BJ (cell line): ENCODE measurements at places on chromosomes 13 and 19. TPM values are rescaled to one million over a fixed set of nuclear protein-coding genes. Genes with fewer than 3 reads are reported as not detected.

Gene UBE2L5
- 0.31 TPM in 1 of 2 replicates, not detected in the other for polyA plus RNA-seq

Gene CHAF1A
- polyA plus RNA-seq: 6.3 and 11.4 TPM in 2 replicates

Gene ZIC5
- not detected in 2 replicates for polyA plus RNA-seq

Gene IL17D
- 0.47 and 0.48 TPM in 2 replicates for polyA plus RNA-seq

Gene RFX1
- 0.37 and 0.78 TPM in 2 replicates for polyA plus RNA-seq

Gene ZNF181
- polyA plus RNA-seq: 3.2 and 5.5 TPM in 2 replicates

Gene CGB1
- not detected in 2 replicates for polyA plus RNA-seq

Gene ZC3H4
- 3.3 and 4.3 TPM in 2 replicates for polyA plus RNA-seq

DNA sequence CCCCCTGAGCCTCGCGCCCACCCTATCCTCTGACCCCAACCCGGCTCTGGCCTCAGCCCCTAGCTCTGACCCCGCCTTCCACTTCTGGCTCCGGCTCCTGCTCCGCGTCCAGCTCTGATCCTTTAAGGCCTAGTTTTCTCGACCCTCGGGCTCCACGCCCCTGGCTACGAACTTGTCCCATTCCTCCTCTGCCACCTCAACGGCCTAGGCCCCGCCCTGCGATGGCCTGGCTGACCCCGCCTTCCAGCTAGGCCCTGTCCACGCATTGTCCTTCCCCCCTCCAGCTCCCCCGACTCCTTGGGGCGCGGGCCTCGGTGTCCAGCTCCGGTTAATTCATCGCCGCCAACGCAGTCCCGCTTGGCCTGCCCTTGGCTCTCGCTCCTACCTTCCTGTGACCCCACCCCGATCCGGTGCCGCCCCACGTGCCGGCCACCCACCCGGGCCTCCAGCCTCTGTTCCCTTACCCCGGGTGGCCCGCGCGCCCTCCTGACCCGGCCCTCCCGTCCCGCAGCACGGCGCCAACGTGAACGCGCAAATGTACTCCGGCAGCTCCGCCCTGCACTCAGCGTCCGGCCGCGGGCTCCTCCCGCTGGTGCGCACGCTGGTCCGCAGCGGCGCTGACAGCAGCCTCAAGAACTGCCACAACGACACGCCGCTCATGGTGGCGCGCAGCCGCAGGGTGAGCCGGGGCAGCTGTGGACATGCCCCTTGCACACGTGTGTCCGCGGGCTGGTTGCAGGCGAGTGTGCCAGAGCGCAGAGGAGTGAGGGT, 9.4 kb downstream of the BCL3 start:
- no peak for DNase-seq

GRCh38 chr19:6099033-6099432, 11.3 kb downstream of the RFX2 start:
- DNase-seq: no peak

DNA sequence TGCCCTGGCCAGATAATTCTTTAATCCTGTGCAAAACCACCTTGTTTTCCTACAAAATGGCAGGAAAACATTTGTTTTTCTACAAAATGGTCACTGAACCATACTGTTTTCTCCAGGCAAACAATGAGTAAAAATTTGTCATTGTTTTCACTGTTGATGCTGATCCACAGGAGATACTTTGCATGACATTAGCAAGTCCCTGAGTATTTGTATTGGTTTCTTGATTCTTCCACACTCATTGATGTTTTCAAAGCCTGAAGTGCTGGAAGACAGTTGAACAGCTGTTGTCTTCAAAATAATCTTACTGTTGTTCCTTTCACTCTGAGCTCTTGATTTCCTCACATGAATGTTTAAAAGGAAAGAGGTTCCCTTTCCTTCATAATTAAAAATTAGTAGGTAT, 123.1 kb upstream of the HTR2A start:
- no peak for DNase-seq

DNA sequence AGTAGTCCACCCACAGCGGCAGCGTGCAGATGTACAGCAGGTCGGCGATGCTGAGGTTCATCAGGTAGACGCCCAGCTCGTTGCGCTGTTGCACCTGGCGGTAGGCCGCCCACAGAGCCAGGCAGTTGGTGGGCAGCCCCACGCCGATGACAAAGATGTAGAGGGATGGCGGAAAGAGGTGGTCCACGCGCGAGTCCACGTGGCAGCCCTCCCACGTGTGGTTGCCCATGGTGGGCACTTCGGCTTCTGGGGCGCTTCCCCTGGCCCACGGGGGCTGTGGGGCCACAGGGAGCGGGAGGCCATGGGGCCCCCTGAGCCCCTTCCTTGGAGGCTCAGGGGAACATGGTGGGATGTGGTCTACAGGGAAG, 7.0 kb upstream of the OPA3 start:
- no peak for DNase-seq

- DNase-seq: no peak
Observed at GRCh38 chr13:43939086-43939485, 59.4 kb downstream of the LACC1 start.

DNA sequence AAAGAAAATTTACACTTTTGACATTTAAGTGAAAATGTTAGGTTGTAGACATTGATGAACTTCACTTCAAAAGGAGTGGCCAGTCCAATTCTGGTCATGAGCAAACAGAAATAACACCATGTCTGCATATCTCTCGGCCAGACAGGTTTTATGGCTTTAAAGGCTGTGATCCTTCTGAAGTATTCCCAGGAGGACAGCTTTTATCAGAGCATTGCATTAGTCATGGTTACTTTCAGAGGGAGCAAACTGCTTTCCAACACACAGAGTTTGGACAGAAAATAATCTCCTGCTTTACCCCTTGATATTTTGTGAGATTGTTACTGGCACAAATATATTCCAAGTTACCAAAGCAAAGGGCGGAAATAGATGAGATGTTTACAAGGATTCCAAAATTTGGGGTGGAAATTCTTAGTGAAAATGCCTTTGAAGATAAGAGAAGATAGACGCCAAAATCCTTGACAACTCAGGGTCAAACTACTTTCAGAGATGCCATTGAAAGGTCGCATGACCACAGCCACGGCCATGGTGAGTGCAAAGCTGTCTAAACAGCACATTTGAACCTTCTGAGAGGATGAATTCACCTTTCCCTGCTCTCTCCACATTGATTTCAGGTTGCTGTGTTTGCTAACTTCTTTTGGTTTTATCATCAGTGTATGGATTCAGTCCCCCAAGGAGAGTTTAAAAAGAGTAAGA, 584.5 kb upstream of the SGCG start:
- DNase-seq: no peak

DNA sequence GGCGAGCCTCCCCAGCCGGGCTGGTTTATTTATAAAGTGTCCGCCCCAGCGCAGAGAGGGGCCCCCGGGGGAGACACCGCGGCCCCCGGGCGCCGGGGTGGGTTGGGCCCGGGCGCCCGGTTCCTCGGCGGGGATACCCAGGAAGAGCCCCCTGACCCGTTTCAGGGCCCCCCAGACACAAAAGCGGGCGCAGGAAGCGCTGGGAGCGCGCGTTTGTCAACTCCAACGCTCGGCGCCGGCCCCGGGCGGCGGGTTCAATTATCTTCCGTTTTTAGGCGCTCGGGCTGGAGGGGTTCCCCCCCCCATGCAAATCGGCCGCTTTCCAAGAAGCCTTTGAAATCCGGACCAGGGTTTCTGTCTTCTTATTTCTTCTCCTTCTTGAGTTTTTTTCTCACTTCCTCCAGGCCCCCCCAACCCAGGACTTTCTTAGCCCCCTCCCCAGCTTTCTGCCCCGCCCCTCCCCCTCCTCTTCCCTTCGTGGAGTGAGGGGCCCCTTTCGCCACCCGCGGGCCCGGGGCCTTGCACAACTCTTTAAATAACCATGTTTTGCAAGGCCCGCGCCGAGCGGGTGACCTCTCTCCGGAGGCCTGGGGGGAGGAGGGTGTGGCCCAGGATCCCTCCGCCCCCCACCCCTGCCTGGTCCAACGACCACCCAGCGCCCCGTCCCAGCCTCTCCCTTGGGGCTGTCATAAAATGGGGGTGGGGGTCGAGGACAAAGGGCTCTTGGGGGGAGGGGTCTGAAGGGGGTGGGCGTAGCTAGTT, 935 bp downstream of the ARID3A start:
- DNase-seq: no peak

DNA sequence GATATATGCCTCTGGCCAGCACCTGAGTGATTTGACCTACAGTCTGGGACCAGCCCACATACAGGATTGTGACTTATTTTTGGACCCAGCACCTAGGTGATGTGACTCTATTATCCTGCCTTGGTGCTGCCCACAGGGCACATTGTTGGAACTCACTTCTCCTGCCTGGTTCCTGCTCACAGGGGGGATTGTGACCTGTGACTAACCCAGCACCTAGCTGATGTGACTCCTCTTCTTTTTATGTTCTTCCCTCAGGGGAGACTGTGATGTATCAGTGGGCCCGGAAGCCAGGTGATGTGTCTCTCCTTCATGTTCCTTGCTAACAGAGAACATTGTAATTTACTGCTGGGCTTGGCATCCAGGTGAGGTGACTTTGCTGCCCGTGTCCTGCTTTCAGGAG, 63.0 kb upstream of the ZNF724 start:
- DNase-seq: no peak

- DNase-seq: no peak
Observed at GRCh38 chr13:48892688-48893075, 83.0 kb upstream of the FNDC3A start.

- DNase-seq: no peak
Observed at GRCh38 chr13:26475176-26476110, 82.0 kb upstream of the WASF3 start.

DNA sequence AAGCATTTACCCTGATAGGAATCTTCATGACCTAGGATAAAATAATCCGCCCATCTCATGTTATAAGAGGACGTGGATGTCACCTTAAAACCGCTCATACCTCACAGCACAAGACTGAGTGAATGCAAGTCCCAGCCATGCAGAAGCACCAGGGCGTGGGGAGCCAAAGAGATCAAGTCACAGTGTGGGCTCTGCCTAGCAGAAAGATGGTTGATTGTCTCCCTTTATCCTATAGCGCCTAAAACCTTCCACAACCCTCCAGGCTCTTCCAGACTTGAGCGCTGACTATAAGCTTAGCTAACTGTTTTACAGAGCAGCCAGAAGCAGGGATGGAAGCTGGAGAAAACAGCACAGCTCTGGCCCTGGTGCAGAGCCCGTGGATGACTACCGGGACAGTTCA, 6.8 kb upstream of the ANKRD10 start:
- no peak for DNase-seq

DNA sequence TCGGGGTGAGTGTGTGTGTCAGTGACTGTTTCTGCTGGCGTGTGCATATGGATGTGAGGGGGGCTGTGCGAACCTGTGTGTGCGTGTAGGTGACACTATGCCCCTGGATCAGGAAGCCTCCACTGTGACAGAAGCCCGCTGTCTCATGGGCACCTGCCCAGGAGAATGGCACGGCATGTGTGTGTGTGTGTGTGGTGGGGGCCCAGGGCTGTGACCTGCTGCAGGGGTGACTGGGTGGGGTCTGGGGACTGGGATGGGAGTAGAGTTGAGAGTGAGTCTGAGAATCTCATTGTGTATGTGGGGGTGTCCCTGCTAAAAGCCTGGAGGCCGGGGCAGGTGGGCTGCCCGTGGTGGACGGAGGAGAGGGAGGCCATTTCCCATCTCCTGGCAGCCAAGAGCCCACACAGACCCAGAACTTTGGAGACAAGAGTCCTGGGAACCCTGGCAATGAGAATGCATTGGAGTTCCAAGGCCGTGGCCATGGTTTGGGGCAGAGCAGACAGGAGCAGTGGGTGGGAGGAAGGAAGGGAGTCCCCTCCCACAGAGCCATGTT, 6.4 kb upstream of the TPM4 start:
- DNase-seq: no peak

- no peak for DNase-seq
Observed at GRCh38 chr19:17629760-17630159, 58.4 kb downstream of the UNC13A start.

DNA sequence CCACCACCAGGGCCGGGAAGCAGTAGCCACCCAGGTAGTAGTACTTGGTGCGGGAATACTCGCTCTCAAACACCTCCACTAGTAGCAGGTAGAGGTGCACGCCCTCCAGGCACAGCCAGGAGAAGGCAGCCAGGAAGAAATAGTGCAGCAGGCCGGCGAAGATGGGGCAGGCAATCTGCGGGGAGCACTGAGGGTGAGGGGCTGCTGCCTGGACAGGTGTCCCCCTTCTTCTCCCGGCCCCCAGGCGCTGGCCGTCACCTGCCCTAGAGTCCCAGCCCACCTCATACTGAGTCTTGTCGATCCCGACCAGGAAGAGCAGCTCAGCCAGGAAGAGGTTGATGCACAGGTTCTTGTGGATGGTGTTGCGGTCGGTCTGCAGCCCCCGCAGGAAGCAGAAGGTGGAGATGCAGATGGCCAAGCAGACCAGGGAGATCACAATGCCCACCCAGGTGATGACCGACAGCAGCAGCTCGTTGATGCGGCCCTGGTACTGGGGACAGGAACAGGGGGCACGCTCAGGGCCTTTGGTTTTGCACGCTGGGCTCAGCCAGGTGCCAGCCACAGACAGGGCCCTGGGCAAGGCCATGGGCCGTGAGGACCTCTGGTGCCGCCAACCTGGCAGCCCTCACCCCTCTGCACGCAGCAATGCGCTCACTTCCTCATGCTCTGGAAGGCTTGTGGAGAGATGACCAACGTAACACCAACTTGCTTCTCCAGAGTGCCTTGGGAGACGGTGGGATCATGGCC, 20.8 kb upstream of the ASF1B start:
- no peak for DNase-seq

DNA sequence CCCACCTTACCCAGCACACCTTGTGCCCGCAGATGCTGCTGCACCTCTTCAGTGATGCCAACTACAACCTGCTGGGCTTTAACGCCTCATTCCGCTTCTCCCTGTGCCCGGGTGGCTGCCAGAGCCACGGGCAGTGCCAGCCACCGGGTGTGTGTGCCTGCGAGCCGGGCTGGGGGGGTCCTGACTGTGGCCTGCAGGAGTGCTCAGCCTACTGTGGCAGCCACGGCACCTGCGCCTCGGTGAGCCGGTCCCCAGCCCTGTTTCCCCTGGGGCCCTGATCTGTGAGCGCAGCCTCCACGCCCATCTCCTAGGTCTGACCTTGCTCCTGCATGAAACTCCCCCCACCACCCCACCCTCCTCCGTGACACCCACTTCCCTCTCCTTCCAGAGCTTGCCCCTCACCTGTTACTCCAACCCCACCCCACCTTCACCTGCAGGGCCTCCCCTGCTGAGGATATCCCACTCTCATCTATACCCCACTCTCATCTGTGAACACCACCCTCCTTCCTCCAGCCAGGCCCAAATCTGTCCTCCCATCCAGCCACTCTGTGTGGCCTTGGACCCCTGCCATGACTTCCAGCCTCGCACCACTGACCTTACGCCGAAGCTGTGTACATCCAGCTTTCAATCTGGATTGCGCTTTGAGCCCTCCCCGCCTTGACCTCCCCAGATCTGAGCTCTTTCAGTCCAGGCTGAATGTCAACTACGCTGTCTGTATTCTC, 8.7 kb downstream of the MEGF8 start:
- no peak for DNase-seq

DNA sequence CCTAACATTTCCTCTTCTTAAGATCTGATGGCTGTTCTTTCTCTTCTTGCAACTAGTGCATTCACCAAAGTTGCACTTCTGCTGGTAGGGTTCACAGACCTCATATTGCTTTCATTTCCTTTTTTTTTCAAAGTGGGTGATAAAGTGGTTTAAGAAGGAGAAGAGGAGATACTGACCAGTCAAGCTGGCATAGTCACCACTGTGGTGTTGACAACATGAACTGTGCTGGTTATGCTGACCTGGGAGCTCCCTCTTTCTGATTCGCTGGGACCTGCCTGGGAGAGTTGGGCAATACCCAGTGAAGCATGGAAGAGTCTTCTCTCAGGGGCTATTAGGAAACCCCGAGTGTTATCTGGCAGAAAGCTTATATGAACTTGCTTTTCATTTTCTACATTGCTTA, 222.9 kb downstream of the SLITRK5 start:
- no peak for DNase-seq

GRCh38 chr19:56124578-56124977, 3.5 kb upstream of the ZNF787 start:
- no peak for DNase-seq
